Neural progenitor cell (in vitro differentiated cells): ENCODE measurements at places on chromosomes 2 and 18. TPM values are rescaled to one million over a fixed set of nuclear protein-coding genes. Genes with fewer than 3 reads are reported as not detected.
A peak's percentile ranks its signal among the peaks of the same experiment; 100 is the strongest.

KCNG2 gene
- 0.99 TPM in 1 of 2 replicates, not detected in the other for total RNA-seq

SLC35F5 gene
- total RNA-seq, result 48.0 and 83.0 TPM in 2 replicates

DNA sequence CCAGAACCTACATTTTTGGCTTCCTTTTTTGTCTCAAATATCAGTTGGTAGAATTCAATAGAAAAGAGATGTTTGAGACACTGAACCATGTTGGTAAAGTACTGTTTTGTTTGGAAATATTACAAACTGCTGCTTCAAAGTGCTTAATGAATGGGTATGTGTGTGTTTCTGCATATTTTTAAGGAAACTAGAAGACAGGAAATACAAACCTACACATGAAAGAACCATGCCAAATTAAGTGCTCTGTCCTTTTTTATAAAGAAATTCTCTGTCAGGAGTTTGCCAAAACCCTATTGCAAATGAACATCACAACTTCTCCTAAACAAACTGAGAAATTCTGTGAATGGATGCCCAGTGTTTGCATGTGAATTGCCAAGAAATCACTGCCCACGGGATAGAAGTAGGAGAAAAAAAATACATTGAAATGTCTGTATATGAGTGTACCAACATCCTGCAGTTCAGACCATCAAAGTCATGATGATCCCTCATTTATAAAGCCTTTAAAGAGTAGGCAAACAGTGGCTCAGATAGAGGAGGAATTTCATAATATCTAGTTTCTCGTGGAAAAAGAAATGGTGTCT, 69.6 kb upstream of the RND3 start:
- DNase-seq, result no peak
- no peak overlapping the region for H3K4me3 ChIP-seq

CRYGC gene
- not detected in 2 replicates for total RNA-seq

- peaks cover 12% of the 10 kb centered on the region for H3K4me1 ChIP-seq
- H3K27me3 ChIP-seq, result peaks cover 24% of the 10 kb centered on the region
- peak overlapping the region; percentile 62 for H3K4me3 ChIP-seq
- no peaks in the 10 kb centered on the region for H3K36me3 ChIP-seq
- DNase-seq, result no peak
Measured at GRCh38 chr2:71067567-71068217, 756 bp upstream of the NAGK start.
